ENCODE measurements at places on chromosomes 2 and 18. TPM values are rescaled to one million over a fixed set of nuclear protein-coding genes. Genes with fewer than 3 reads are reported as not detected.

The TMEM237 gene
- 30.6 TPM for total RNA-seq

- no peak for DNase-seq
Observed at GRCh38 chr2:44135771-44136170, 32.9 kb upstream of the PPM1B start.

- no peak for DNase-seq
Observed at GRCh38 chr2:112189001-112189556, 50.9 kb downstream of the FBLN7 start.

The PPP4R3B gene
- 80.1 TPM for total RNA-seq

DNA sequence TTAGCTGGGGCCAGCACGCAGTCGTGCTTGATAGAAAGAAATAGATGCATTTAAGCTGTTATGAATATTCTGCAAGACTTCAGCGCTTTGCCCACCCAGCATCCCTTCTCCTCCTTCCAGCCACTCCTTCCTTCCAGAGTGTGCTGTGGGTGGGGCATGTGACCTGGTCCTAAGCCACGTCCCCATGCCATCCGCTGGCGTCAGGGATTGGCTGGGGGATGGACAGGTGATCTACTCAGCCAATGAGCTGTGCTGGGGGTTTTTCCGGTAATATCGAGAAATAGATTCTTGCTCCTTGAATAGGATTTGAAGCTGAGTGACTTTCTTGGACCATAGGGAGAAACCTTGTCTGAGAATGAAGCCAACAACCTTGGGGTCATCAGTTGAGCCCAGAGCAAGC is 4.8 kb upstream of the ZAP70 start:
- no peak for DNase-seq

- DNase-seq, result no peak
Observed at GRCh38 chr2:162070228-162070936, 3.6 kb downstream of the DPP4 start.

- no peak for DNase-seq
Observed at GRCh38 chr2:62250239-62250638, 54.3 kb downstream of the B3GNT2 start.

DNA sequence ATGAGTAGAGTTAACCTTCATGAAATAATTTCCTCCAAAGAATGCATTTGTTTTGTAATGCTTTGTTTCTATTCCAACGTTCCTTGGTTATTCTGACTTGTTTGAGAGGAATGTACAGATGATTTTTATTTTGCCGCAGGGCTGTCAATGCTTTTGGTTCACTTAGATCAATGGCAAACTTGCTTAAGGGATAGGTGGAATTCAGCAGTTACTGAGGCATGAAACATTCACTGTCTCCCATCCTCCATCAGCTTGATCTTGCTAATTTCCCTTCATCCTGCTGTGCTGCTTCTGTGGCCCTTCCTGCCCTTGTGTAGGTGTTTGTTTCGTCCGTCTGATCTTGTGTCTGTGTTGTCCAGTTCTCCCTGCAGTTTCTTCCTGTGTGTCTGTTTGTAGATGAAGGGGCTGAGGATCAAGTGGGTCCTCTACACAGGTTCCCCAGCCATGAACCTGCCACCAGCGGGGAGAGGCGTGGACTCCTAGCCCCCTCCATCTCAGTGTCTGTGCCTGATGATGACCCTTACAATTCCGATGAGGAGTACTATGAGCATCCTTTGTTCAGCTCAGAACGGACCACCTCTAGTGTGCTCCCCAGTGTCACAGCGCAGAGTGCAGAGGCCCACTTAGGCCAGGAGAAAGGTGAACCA is 84.2 kb upstream of the UNC80 start:
- DNase-seq, result no peak

GRCh38 chr2:108933691-108934117 is 55.3 kb downstream of the EDAR start:
- DNase-seq, result peak; percentile 74

DNA sequence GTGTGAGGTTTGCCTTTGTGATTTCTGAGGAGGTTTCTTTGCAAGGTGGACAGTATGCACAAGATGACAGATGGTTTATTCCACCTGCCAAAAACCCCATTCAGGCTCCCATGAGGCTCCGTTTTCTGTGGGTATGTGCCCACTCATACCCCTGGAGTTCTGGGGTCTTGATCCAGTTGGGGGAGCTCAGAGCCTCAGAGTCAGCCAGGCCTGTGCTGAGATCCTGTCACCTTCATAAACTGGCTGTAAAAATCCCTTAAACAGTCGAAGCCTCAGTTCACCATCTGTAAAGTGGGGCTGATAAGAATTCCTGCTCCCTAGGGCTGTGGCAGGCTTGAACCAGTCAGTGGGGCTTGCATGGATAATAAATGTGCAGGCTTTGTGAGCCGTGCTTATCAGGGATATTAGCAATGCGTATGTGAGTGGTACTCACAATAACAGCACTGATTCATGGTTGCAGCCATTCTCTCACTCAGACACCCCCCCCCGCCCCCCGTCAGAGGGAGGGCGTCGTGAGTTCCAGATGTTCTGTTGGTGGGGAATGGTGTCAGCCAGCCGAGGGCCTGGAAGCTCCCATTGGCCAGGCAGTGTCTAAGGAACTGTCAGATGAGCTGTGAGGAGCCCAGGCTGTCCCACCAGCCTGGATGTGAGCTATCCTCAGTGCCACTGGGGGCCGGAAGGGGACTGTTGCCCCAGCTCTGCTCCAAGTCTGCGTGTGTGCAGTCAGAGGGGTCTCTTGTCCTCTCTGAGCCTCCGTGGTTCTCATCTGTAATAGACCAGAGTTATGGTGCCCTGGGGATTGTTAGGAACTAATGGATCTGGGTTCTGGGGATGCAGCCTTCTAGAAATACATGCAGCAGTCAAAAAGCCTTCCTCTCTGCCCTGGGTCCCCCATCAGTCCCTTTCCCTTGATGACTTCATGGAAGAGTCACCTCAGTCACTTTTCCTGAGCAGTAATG is 51.7 kb downstream of the KCNIP3 start:
- DNase-seq, result peak; percentile 20

DNA sequence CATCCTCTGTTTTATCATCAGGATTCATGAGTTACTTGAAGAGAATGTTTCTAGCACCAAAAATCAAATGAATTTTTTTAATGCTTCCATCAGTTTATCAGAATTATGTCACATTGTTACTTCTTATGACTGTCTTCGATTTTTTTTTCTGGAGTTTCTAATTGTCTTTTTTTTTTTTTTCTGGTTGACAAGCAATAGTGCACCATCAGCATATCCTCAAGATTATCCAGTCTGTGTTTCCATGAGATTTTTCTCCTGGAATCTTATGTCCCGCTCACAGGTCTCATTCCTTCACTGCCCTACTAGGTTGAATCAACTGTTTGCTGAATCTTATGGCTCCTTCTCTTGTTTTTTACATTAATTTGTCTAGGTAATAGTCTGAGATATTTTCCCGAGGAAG is 16.0 kb downstream of the R3HDM1 start:
- no peak for DNase-seq

- DNase-seq, result peak; percentile 76
Observed at GRCh38 chr2:71882949-71883472, 264.7 kb downstream of the CYP26B1 start.

The TNS1 gene
- total RNA-seq, result 196 TPM

The KCNG2 gene
- not detected for total RNA-seq

- no peak for DNase-seq
Observed at GRCh38 chr18:3061581-3062312, 48.8 kb upstream of the LPIN2 start.

The EFEMP1 gene
- total RNA-seq, result 75.8 TPM

DNA sequence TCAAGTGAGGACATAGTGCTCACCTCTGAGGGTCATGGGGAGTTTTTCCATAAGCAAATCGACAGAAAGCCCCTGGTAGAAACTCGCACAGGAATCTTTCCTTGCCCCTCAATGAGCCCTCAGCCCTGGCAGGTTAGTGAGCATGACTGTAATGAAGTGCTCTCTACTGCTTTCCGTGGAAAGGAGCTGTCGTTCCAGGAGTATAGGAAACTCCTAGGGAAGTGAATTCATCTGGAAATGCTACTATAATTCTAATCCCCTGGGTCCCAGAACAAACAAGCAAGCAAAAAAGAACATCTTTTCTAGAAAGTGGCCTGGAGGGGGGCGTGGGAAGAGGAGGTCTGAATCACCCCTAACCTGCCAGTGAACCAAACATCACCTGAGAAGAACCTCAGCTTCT is 18.1 kb downstream of the BCL2L11 start:
- no peak for DNase-seq
